GM20000 (cell line): ENCODE measurements at places on chromosomes 7 and 10.
A peak's percentile ranks its signal among the peaks of the same experiment; 100 is the strongest.

- DNase-seq: no peak
These were observed 285.8 kb upstream of the SP4 start for GRCh38 chr7:21142081-21142480.

GRCh38 chr7:92586841-92587240 is 3.3 kb downstream of the FAM133B start:
- no peak for DNase-seq

GRCh38 chr10:129096065-129096984 is 370.7 kb upstream of the MGMT start:
- no peak for DNase-seq

GRCh38 chr7:43077732-43078391 is 34.6 kb upstream of the HECW1 start:
- DNase-seq: no peak

DNA sequence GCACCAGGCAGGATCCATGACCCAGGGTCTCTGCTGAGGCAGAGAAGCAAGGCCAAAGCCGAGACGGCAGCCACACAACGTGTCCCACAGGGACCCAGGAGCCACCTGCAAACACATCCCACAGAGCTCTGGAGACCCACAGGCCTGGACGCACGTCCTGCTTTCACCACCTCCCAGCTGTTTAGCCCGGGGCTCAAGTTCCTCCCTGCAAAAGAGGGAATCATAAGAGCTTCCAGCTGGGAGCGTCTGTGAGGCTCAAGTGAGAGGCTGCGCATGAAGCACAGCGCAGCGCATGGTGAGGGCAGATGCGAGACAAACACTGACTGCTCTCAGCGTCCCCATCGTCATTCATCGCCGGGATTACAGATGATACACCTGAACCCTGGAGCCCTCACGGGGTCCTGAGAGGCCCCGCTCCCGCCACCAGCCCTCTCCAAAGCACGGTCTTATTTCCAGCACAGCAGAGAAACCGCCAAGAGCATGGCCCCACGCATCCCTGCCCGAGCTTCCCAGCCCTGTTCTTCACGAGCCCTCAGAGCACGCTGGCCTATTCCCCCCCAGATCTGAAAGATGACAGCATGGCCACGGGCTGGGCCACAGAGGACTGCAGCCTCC is 88.7 kb downstream of the MAD1L1 start:
- no peak for DNase-seq

- DNase-seq: no peak
These were observed 59.4 kb upstream of the MXI1 start for GRCh38 chr10:110147961-110148360.

DNA sequence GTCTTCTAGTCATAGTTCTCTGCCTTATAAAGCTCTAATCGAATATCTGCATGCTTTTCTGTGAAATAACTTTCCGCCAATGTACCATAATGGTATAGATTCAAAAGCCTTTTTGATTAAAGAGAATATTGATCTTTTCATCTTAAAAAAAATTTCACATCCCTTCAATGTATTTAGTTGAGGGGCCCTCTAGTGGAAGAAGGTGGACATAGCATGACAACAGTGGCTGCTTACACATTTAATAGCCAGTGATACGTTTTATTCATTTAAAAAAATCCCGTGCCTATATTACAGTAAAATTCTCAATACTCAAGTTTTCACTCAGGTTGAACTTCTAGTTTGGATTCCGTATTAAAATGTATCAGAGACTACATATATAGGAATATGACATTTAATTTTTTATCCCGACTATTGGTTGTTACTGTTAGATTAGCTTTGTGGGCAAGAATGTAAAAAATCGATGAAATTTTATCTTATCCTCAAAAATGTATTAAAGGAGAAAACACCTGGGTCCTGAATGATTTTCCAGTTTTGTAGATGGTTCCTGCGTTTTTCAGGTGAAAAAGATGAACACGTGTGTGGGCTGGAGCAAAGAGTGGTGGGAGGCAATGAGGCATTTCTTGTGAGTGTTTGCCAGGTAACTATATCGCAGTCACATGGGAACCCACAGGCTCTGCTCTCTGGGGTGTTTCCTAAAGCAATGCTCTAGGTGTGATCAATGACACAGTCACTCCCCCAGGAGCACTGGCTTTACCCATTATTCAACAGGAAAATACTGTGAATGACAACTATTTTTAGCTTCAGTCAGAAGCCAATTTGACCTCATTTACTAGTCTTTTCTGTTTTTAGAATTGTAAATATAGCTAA is 24.1 kb upstream of the PNLIP start:
- DNase-seq: peak; percentile 42
